ENCODE measurements at places on chromosomes 1 and 21.

DNA sequence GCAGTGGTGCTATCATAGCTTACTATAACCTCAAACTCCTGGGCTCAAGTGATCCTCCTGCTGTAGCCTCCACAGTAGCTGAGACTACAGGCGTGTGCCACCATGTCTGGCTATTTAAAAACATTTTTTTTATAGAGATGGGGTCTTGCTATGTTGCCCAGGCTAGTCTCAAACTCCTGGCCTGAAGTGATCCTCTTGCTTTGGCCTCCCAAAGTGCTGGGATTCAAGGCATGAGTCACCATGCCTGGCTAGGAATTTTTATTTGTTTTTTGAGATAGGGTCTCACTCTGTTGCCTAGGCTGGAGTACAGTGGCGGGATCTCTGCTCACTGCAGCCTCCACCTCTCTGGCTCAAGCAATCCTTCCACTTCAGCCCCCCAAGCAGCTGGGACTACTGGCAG lies 8.8 kb upstream of the RABGAP1L start:
- no peak for DNase-seq

DNA sequence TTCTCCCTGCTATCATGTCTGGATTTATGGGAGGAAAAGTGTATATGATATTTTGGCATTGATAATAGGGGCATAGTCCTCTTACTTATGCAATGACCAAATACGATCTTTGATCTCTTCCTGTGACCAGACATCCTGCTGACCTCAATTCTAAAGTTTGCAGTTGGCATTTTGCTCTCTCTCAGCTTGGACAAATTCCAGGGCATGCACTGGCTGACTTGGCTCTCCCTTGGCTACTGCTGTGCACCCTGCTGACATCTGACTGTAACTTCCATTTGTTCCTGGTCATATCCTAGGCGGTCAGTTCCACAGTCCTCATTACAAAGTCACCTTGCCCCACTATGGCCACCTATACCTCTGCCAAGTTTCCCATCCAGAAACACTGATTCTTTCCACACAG lies 380.7 kb upstream of the NR5A2 start:
- DNase-seq: no peak

DNA sequence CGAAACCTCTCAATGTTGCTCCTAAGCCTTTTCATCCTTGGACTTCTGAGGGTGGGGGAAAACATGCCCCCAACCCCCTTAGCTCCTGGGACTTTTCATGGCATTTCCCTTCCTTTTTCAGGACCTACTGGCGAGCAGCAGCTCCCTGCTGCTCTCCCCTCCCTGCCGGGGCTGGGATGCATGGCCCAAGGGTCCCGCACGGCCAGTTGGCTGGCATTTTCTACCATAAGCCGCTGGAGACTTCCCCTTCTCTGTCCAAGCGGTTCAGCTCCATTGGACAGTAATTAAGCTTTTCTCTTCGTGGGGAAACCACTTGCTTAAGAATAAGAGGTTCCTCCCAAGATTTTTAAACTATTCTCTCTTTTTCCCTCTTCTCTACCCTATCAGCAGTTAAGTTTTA lies 52.8 kb downstream of the FCRL5 start:
- DNase-seq: no peak

GRCh38 chr1:22257290-22258275 lies 114.7 kb upstream of the WNT4 start:
- no peak for DNase-seq

- no peak for DNase-seq
Observed at GRCh38 chr21:46050668-46051378, 47.1 kb upstream of the COL6A2 start.
